Dermis blood vessel endothelial cell (primary cell): ENCODE measurements at places on chromosomes 11 and 22. TPM values are rescaled to one million over a fixed set of nuclear protein-coding genes. Genes with fewer than 3 reads are reported as not detected.

- peak; percentile 60 for DNase-seq
Observed at GRCh38 chr22:27331526-27332281, 469.9 kb downstream of the MN1 start.

MS4A15 gene
- total RNA-seq = not detected in 2 replicates

GNAZ gene
- total RNA-seq = 0.37 and 0.68 TPM in 2 replicates

GRCh38 chr22:36910461-36910860, 3.0 kb upstream of the CSF2RB start:
- DNase-seq = no peak

GRCh38 chr22:50583294-50583861, 729 bp upstream of the CHKB start:
- no peak for DNase-seq

GRCh38 chr11:68680541-68681231, 3.7 kb upstream of the GAL start:
- DNase-seq = no peak

DNA sequence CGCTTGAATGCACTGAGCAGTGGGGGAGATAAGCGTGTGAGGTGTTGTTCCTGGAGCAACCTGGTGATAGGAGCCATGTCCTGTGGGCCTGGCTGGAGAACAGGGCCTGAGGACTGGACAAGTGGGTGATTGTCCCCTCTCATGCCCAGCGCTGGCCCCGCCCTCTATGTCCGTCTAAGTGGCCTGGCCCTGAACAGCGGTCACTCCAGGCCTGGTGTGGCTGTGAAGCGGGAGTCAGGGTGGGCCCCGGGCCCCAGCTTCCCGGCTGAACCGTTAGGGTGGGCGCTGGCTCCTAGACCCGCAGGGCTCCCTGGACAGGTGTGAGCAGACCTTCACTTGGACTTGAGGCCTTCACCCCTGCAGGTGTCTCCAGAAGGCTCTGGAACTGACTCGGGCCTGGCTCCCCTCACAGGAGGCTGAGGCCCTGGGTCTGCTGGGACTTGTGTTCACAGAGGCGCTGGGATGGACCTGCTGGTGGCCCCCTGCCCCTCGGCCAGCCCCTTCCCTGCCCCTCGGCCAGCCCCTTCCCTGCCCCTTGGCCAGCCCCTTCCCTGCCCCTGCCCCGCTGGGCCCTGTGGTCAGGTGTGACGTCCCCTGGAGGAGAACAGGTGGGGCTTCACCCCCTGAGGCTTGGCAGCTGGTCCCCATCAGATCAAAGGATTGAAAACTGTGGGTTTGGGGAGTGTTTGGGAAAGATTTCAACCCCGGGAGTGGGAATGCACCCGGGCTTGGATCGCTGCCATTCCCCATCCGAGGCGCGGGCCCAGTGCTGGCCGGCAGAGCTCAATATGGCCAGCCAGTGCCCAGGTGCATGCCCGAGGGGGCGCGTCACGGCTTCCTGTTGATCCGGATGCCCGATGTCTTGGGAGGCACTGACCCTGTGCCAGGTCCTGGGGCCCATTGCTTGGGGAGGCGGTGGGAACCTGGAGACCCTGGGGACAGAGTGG, 3.2 kb upstream of the MUC6 start:
- DNase-seq = no peak

DNA sequence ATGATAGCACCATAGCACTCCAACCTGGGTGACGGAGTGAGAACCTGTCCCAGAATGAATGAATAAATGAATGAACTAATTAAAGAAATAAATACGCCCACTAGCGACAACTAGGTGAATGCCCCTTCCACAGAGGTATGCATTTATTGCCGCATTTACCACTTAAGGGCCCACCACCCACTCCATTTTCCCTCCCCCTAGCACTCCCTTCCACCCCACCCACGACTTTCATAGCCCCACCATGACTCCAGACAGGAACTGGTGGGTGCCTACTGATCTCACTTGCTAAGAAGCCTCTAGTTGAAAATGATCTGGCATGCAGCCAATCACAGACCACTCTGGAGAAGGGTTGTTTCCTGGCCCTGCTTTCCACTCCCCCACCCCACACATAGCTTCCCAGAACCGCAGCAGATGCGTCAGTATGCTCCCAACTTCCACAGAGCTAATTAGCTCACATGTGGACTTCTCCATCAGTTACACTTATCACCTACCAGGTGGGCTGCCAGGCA, 167.6 kb downstream of the WT1 start:
- no peak for DNase-seq

GRCh38 chr11:31803813-31804311, 7.3 kb downstream of the PAX6 start:
- no peak for DNase-seq

DNA sequence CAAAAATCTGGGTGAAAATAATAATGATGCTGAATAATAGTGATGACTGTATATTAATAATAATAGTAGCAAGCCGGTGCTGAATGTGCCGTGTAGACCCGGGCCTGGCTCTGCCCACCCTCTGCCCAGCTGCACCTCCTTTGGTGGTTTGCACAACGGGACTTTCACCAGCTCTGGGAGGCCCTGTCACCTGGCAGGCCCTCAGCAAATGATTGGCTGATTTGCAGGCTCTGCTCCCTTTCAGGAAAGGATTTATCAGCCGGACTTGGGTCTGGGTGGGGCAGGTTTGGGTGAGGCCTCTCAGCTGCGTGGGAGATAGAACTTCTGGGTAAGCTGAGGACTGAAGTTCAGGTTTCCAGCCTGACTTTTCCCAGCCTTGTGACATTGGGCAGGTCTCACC, 21.4 kb downstream of the KIAA1671 start:
- no peak for DNase-seq

DNA sequence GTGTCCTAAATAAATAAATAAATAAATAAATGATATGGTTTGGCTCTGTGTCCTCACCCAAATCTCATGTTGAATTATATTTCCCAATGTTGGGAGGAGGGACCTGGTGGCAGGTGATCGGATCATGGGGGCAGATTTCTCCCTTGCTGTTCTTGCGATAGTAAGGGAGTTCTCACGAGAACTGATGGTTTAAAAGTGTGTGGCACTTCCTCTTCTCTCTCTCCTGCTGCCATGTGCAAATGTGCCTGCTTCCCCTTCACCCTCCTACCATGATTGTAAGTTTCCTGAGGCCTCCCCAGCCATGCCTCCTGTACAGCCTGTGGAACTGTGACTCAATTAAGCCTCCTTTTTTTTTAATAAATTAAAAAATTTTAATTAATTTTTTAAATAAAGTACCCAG, 138.2 kb downstream of the FBXO7 start:
- no peak for DNase-seq

GRCh38 chr22:33756508-33756949, 163.7 kb downstream of the LARGE1 start:
- DNase-seq = no peak

CNIH2 gene
- not detected in 2 replicates for total RNA-seq

- DNase-seq = peak; percentile 72
Observed at GRCh38 chr11:723120-723883, 17.3 kb downstream of the EPS8L2 start.

DNA sequence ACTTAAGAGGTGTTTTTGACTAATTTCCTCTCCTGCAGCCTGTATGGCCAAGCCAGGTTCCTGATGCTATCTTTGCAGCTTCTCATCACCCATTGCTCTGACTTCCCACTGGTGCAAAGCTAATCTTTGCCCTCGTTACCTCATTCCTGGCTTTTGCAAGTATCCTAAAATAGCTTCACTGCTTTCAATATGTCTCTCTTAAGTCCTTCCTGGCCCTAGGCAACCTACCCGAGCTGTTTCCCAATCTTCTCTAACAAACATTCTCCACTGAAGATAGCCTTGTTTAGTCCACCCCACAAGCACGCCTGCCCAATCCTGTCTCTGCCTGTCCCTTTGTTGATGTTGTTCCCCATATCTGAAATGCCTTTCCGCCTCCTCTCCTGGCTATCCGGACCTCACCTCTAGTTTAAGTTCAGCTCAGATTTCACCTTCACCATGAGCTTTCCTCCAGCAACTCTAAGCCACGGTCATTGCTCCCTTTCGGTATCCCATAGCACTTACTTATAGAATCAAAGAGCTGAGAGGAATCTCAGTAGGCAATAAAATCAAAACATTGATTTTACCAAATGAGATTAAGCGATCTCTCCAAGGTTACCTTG, 30.1 kb upstream of the CECR2 start:
- DNase-seq = no peak

- DNase-seq = peak; percentile 15
Observed at GRCh38 chr11:90251599-90251998, 28.8 kb upstream of the CHORDC1 start.

INS gene
- total RNA-seq = not detected in 2 replicates

GAL3ST3 gene
- total RNA-seq = 0.60 and 1.4 TPM in 2 replicates

MS4A7 gene
- not detected in 2 replicates for total RNA-seq

NAA40 gene
- total RNA-seq = 10.0 and 14.7 TPM in 2 replicates

- DNase-seq = peak; percentile 66
Observed at GRCh38 chr22:38753948-38754750, 1.6 kb downstream of the SUN2 start.

CD81 gene
- 248 and 294 TPM in 2 replicates for total RNA-seq

DNA sequence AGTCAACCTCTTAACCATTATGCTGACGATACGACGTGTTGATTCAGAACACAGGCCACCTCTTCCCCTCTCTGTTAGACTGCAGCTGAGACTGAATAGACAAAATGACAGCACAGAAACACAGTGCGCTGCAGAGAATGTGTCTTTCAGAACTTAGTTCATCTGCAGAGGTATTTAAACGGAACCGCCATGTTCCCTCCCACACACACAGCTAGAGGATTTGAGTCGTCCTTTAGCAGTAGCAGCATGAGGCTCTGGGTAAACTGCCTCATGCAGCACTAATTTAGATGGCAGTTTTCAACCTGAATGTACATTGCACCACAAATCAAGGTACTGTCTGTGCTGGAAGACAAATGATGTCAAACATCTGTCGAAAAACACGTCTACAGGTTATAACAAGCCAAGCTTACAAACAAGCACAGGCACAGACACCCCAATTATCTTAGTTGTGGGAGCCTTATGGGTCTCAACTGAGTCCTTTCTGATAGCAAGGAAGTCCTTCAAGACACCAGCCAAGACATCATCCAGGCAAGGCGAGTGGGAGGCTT, 76.6 kb upstream of the LRRC4C start:
- no peak for DNase-seq

GRCh38 chr22:22248878-22249277, 4.3 kb downstream of the VPREB1 start:
- DNase-seq = no peak

DNA sequence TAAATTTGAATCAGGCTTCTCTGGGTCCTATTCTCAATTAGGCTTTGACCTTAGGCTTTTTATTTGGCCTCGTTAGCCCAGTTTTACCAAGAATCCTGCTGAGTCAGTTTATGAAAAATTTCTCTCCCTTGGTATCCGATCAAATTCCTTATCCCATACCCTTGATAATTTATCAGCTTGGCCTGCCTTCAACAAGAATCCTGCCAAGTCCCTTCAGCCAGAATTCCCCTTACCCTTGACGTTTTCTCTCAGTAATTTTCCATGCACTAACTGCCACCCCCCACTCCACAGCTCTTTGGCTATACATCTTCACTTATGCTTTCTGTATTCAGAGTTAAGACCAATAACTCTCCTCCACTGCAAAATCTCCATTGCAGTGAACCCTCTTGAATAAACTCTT, 811.0 kb upstream of the CCDC90B start:
- no peak for DNase-seq

SYCE3 gene
- not detected in 2 replicates for total RNA-seq

GRCh38 chr11:130159657-130160497, at the start of gene ST14:
Gene ST14 (plus strand): TSS chr11:130159782. CDS start chr11:130159980, 198 bp downstream.
- DNase-seq = no peak

GRCh38 chr11:129719037-129719436, 96.6 kb upstream of the TMEM45B start:
- no peak for DNase-seq

DNA sequence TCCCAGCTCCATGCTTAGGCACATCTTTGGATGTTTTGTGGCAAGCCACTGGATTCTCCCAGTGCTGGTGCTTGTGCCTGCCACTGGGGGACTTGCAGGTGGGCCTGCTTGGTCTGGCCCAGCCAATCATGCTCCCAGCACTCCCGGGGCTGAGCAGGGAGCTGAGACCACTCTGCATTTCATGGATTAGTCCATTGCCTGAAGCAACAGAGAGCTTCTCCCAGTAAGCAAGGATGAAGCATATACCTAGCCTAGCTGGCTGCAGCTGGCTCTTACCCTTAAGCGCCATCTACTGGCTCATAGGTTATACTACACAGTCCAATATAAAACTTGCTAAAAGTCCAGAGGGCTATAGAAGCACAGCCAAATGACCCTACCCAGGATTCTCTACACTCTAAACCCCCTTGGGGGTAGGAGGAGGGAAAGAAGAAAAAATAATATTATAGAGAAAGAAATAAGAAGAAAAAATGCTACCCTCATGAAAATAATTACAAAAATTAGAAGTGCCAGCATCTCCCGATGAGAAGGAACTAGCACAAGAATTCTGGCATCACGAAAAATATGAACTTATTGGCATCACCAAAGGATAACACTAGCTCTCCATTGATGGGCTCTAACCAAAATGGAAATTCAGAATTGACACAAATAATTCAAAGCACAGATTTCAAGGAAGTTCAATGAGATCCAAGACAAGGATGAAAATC, 275.3 kb downstream of the C11orf87 start:
- peak; percentile 72 for DNase-seq

- no peak for DNase-seq
Observed at GRCh38 chr11:111691741-111692140, 74.4 kb downstream of the PPP2R1B start.

GRCh38 chr11:13917264-13917663, 45.3 kb upstream of the SPON1 start:
- no peak for DNase-seq

GAB4 gene
- not detected in 2 replicates for total RNA-seq

DNA sequence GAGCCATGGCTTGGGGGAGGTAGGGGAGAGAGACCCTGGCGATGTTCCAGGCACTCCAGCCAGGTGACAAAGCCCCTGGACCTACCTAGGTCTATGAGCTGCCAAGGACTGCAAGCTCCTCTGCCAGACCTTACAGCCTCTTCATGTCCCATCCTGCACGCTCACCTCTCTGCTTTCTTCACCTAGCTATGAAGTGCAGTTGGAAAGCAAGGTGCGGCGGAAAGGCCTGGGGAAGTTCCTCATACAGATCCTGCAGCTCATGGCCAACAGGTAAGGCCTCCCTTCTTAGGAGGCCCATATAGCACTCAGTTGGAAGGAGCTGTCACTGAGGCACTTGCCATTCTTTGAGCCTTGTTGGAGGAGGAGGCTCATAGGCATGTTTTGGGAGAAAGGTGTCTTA, 13.8 kb downstream of the NAA40 start:
- no peak for DNase-seq

SPI1 gene
- not detected in 2 replicates for total RNA-seq

DNA sequence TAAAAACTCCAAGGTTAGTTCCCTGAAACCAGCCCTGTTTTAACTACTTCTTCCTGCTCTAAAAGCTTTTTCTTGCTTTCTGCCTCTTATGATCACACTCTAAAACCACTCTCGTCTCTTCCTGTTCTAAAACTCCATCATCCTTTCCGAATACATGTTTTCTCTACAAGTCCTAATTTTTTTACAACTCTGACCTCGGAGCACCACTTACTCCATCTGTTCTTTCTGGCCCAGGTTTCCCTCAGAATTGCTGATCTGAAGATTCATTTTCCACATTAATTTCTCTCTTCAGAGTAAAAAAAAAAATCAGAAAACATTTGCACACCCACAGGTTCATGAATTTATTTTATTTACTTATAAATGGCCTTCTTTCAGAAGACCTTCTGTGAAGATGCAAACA, 265.7 kb upstream of the CADM1 start:
- DNase-seq = no peak

NUDT8 gene
- total RNA-seq = 10.7 and 13.0 TPM in 2 replicates

- peak; percentile 47 for DNase-seq
Observed at GRCh38 chr11:61967924-61968757, 707 bp upstream of the FTH1 start.

- DNase-seq = no peak
Observed at GRCh38 chr11:32331098-32331497, 104.2 kb downstream of the WT1 start.

ACR gene
- 0.34 and 0.79 TPM in 2 replicates for total RNA-seq
